ENCODE measurements at places on chromosomes 11 and 22.

DNA sequence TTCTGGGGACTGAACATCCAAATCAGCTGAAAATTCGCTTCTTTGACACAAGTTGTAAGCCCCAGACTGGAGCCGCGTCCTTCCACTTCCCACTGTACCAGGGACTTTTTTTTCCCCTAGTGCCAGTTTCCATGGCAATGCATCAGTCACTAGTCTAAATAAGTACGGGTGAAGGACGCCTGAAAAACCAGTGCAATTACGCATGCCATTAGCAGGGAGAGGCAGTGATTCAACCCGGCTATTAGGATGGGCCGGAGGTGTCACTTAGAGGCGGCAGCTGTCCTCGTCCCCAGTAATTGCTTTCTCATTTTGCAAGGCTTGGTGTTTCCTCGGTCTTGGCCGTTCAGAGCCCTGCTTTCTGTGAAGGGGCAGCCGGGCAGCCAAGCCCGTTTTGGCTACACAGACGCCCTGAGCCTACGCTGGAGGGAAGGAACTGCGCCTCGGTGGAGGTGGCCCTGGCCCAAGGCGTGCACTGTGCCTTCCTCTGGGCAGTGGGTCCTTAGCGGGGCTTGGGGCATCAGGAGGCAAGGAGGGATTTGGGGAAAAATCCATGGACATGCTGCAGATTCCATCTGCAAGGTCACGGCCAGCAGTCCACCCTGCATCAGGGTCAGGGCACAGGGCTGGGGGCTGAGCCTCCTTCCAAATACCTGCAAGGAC, 319.7 kb downstream of the CTTN start:
- peak; percentile 33 for DNase-seq

DNA sequence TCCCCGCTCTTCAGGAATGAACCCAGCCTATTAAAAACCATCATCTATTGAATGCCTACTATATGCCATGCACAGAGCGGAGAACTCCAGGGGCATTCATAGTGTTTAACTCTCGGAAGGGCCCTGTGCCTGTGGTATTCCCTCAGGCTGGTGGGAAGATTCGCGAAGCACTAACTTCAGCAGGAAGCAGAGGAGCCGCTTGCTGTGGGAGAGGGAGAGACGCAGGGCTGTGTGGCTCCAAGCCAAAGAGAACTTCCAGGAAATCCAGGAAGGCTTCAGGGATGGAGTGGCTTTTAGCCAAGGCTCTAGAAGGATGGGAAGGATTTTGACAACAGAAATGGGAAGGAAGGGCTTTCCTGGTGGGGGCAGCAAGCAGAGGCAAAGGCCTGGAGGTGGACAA, 103.8 kb downstream of the TP53I11 start:
- no peak for DNase-seq

DNA sequence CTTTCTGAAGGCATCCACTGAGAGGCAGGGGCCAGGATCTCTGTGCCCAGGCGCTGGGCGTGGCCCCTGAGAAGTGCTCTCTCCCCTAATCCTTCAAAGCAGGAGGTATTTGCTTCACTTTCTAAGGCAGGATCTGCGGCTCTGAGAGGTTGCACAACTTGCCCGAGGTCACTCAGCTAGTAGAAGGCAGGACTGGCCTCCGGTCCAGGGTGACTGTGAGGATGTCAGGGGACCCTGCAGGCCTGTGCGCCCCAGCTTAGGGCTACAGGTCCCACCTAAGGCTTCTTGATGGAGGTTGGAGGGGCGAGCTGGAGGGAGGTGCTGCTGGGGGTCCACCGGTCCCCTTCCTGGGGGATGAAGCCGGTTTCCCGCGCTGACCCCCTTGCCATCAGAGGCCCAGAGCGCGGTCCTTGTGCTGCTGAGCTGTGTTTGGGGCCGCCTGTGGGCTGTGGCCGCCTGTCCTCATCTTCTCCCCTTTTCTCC, 979 bp downstream of the SMIM38 start:
- DNase-seq: peak; percentile 36

DNA sequence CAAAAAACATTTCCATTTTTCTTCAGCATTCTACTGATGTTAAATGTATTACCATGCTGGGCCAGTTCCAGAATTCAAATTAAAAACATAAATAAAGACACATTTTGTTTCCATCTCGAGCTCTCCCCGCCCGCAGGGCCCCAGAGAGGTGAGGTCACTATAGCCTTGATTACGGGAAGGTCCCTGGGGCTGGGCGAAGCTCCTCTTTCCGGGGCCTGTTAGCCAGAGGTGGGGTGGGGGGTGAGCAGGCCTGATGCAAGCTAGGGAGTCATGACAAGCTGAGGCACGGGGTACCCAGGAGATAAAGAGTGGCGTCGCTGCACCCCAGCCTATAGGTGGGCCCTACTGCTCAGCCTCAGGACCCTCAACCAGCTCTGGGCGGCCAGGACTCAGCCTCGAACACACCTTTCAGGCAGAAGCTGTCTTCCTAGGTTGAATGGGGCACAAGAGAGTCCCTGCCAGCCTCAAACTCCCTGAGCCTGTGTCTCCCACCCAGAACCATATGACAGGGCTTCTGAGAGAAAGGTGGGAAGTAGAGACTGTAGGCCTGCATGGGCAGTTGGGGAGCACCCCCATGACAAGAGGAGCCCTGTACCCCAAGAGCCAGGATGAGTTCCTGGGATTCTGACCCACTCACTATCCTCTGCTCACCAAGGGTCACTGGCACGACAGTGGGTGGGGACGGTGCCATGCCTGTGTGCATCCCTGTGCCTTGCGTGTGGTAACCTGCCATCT, 34.8 kb downstream of the KCNQ1OT1 start:
- no peak for DNase-seq

- DNase-seq: no peak
Measured at GRCh38 chr11:8698379-8698851, 15.8 kb downstream of the RPL27A start.

- DNase-seq: no peak
Measured at GRCh38 chr22:33838644-33839043, 81.6 kb downstream of the LARGE1 start.
